Sigmoid colon (tissue), 7 donors: ENCODE measurements at places on chromosomes 5 and 9. TPM values are rescaled to one million over a fixed set of nuclear protein-coding genes. Genes with fewer than 3 reads are reported as not detected.
A peak's percentile ranks its signal among the peaks of the same experiment; 100 is the strongest.

MOB3B gene
- total RNA-seq: 19.7 TPM

GNA14 gene
- total RNA-seq: 5.1 TPM

GRCh38 chr5:90169078-90169477 is 240.5 kb downstream of the CETN3 start:
- no peak overlapping the region for H3K4me3 ChIP-seq
- no peak for DNase-seq
- H3K36me3 ChIP-seq: no peaks in the 10 kb centered on the region
- H3K4me1 ChIP-seq: peaks cover 19% of the 10 kb centered on the region

ZNF354B gene
- total RNA-seq: 21.9 TPM

DNA sequence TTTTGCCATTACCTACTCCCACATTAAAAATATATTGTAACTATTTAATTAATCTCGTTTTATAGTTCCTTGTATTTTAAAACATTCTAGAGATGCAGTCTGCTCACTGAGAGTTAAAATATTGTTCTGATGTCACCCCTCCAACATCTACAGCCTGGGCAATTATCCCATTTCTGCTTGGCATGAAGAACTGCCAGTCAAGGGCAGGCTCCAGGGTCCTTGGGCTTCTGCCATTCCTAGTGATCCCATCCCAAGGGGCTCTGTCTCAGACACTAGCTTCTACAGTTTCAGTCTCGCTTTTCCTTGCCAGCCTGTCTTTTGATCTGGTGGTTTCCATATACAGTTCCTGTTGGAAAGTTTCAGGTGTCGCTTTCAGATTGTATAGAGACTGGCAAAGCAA is 287.2 kb downstream of the TMEM232 start:
- DNase-seq: no peak
- no peak overlapping the region for H3K4me3 ChIP-seq
- H3K36me3 ChIP-seq: no peaks in the 10 kb centered on the region
- H3K4me1 ChIP-seq: no peaks in the 10 kb centered on the region
- no peaks in the 10 kb centered on the region for H3K27me3 ChIP-seq

ROPN1L gene
- 0.68 TPM for total RNA-seq

DNA sequence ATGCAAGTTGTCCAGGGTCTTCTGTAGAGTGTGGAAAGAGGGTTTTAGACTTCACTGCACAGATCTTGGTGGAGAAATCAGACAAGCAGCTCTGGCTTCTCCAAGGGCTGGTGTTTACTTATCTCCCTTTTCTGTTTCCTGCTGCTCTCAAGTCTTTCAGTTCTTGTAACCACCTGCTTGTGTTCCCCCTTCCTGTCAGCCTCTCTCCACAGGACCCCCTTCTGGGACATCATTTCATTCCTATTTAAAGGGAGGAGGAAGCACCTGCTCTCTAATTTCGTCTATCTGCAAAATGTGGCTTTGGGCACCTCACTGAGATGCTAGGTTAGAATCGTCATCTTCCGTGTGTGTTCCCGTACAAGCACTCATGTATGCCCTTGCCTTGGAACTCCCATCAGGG is 636.2 kb downstream of the MTRR start:
- H3K4me1 ChIP-seq: no peaks in the 10 kb centered on the region
- no peak for DNase-seq
- no peaks in the 10 kb centered on the region for H3K27me3 ChIP-seq
- H3K36me3 ChIP-seq: no peaks in the 10 kb centered on the region
- H3K4me3 ChIP-seq: no peak overlapping the region

RETREG1 gene
- total RNA-seq: 12.4 TPM

GRCh38 chr5:143514616-143515335 is 111.3 kb upstream of the NR3C1 start:
- H3K4me1 ChIP-seq: no peaks in the 10 kb centered on the region
- no peaks in the 10 kb centered on the region for H3K36me3 ChIP-seq
- no peaks in the 10 kb centered on the region for H3K27me3 ChIP-seq
- no peak overlapping the region for H3K27ac ChIP-seq
- DNase-seq: no peak
- H3K4me3 ChIP-seq: no peak overlapping the region

DNA sequence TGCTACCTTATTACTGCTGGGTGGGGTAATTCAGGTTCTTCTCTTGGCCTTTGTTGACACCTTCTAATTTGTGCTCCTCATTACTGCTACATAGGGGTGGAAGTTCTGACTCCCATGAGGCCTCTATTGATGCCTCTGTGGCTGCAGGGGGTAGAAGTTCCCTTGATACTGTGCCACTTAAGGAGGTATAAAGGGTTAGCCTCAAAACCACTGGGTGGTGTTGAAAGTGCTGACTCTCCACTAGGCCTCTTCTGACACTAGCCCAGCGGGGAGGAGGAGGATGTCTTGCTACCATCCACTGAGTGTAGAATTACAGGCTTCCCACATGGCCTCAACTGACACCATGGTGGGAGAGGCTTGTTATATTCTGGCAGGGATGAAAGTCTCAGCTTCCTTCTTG is 36.7 kb upstream of the CCDC112 start:
- DNase-seq: no peak
- no peaks in the 10 kb centered on the region for H3K4me1 ChIP-seq
- no peak overlapping the region for H3K27ac ChIP-seq
- no peak overlapping the region for H3K4me3 ChIP-seq
- no peaks in the 10 kb centered on the region for H3K27me3 ChIP-seq

GRCh38 chr5:170416526-170416925 is 27.4 kb upstream of the KCNMB1 start:
- H3K4me1 ChIP-seq: no peaks in the 10 kb centered on the region
- no peak for DNase-seq
- H3K4me3 ChIP-seq: no peak overlapping the region
- no peaks in the 10 kb centered on the region for H3K27me3 ChIP-seq
- H3K36me3 ChIP-seq: no peaks in the 10 kb centered on the region

WHRN gene
- 4.6 TPM for total RNA-seq

ACOT12 gene
- total RNA-seq: not detected

GRCh38 chr5:68562308-68562707 is 346.8 kb downstream of the PIK3R1 start:
- no peak overlapping the region for H3K27ac ChIP-seq
- peaks cover 2% of the 10 kb centered on the region for H3K4me1 ChIP-seq
- no peaks in the 10 kb centered on the region for H3K27me3 ChIP-seq
- no peaks in the 10 kb centered on the region for H3K36me3 ChIP-seq
- H3K4me3 ChIP-seq: no peak overlapping the region
- DNase-seq: no peak

- H3K27ac ChIP-seq: no peak overlapping the region
- H3K4me1 ChIP-seq: peaks cover 13% of the 10 kb centered on the region
- no peaks in the 10 kb centered on the region for H3K36me3 ChIP-seq
- no peaks in the 10 kb centered on the region for H3K27me3 ChIP-seq
- H3K4me3 ChIP-seq: no peak overlapping the region
Measured at GRCh38 chr9:21686738-21687137, 115.7 kb upstream of the MTAP start.

FRMPD1 gene
- total RNA-seq: 0.16 TPM

- H3K27me3 ChIP-seq: no peaks in the 10 kb centered on the region
- H3K4me1 ChIP-seq: peaks cover 93% of the 10 kb centered on the region
- peak overlapping the region; percentile 93 for H3K27ac ChIP-seq
- peak; percentile 83 for DNase-seq
- no peaks in the 10 kb centered on the region for H3K36me3 ChIP-seq
- peak overlapping the region; percentile 47 for H3K4me3 ChIP-seq
Measured at GRCh38 chr5:52799358-52799982, 11.8 kb downstream of the ITGA1 start.

ACTBL2 gene
- not detected for total RNA-seq

RPP25L gene
- total RNA-seq: 29.9 TPM

MARCOL gene
- total RNA-seq: not detected

DNA sequence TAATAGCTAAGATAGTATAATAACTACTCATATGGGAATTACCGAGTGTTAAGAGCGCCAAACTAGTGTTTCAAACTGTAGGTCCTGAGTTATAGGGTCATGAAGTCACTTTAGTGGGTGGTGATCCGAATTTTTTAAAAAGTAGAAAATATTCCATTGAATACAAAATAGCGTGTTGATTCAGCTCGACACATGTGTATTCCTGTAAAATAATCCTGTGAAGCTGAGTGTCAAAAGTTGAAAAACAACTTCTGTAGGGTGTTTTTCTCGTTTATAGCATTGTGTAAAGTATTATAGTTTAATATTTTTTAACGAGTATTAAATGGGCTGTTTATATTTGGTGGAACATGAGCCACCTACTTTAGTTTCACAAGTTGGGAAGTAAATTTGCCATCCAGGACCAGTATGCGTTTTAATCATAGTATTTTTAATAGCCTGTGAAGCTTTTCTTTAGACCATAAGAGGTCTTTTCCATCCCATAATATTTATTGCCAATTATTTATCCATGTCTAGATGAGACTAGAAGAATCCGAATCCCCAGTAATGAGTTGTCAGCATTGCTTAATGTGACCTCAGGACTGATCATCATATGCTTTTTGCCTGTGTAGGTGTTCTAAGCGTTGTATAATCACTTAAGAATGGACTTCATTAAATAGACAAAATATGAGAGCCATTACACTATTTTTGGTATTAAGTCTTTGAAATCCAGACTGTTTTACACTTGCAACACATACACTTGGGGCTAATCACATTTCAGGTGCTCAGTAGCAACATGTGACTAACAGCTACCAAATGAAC is 84.1 kb downstream of the PTPDC1 start:
- H3K27me3 ChIP-seq: no peaks in the 10 kb centered on the region
- DNase-seq: no peak
- H3K36me3 ChIP-seq: no peaks in the 10 kb centered on the region
- peak overlapping the region; percentile 92 for H3K4me3 ChIP-seq

- no peak overlapping the region for H3K4me3 ChIP-seq
- no peaks in the 10 kb centered on the region for H3K27me3 ChIP-seq
- no peaks in the 10 kb centered on the region for H3K36me3 ChIP-seq
Measured at GRCh38 chr9:17613758-17614157, 34.9 kb downstream of the SH3GL2 start.

GRCh38 chr5:103446813-103447212 is 115.8 kb downstream of the NUDT12 start:
- no peaks in the 10 kb centered on the region for H3K36me3 ChIP-seq
- no peak overlapping the region for H3K4me3 ChIP-seq
- H3K27me3 ChIP-seq: no peaks in the 10 kb centered on the region
- no peak for DNase-seq

TMEM174 gene
- total RNA-seq: not detected

DNA sequence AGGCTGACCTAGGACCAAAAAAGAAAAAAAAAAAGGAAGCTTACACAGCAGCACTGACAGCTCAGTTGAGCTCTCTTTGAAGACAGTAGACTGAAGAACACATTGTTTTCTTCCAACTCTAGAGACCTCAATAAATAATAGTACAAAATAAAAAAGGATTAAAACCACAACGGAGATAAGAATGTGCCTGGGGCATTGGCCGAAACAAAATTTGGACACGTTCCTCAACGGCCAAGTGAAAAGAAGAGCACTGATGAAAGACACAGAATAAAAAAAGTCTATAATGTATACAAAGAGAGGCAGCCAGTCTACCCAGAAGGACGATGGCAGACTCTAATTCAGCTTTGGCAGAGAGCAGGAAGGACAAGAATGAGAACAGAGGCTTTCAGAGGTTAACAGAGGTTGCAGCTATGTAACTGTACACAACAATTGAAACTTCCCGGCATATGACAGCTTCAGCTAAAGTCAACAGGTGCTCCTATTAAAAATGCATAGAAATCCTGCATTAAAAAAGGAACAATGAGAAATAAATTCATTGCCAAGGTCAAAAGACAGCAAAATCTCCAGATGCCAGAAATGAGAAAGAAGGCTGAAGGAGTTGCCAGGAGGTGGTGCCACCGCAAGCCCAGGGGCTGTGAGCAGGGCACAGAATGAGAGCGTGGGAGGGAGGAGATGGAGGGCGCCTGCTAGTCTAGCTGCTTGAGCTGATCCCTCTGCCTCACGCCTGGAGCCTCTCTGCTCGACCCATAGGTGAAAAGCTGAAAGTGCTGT is 113.9 kb downstream of the DCP2 start:
- H3K27me3 ChIP-seq: no peaks in the 10 kb centered on the region
- H3K27ac ChIP-seq: no peak overlapping the region
- no peaks in the 10 kb centered on the region for H3K36me3 ChIP-seq

GRCh38 chr5:29387384-29387783 is 1806.1 kb upstream of the CDH6 start:
- H3K4me3 ChIP-seq: no peak overlapping the region
- H3K36me3 ChIP-seq: no peaks in the 10 kb centered on the region
- no peaks in the 10 kb centered on the region for H3K4me1 ChIP-seq
- H3K27ac ChIP-seq: no peak overlapping the region
- H3K27me3 ChIP-seq: no peaks in the 10 kb centered on the region
- DNase-seq: no peak

- DNase-seq: no peak
- no peaks in the 10 kb centered on the region for H3K36me3 ChIP-seq
- H3K27me3 ChIP-seq: no peaks in the 10 kb centered on the region
- H3K27ac ChIP-seq: no peak overlapping the region
- peaks cover 6% of the 10 kb centered on the region for H3K4me1 ChIP-seq
Measured at GRCh38 chr9:351916-352315, 137.3 kb downstream of the DOCK8 start.

GRCh38 chr9:120410925-120411501 is 169.0 kb downstream of the CDK5RAP2 start:
- peak overlapping the region; percentile 6 for H3K27ac ChIP-seq
- no peaks in the 10 kb centered on the region for H3K27me3 ChIP-seq
- DNase-seq: no peak

DNA sequence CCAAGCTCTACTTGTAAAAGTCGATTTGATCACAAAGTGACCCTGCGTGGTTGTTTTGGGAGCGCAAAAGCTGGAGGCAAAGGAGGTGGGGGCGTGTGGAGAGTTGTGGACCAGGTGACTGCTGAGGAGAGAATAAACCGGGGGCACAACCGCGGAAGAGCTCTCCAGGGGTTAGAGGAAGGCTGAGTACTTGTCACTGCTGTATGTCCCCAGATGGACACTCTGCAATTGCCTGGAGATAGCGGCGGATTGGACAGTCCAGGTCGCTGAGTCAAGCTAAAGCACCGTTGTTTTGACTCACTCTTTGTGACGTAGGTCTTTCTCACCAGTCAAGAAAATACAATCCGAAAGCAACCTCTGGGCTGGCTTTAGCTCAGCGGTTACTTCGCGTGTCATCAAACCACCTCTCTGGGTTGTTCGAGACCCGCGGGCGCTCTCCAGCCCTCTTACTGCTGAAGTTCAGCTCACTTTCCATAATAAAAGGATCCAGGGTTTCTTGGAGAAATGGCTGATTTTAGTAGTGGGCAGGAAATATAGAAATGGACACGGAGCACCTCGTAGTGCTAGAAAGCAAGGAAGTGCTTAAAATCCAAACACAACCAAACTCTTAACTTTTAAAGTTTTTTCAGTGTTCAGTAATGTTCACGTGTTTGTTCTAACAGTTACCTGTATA is 25.7 kb downstream of the ZMAT2 start:
- H3K27me3 ChIP-seq: peaks cover 13% of the 10 kb centered on the region
- H3K4me1 ChIP-seq: no peaks in the 10 kb centered on the region
- H3K36me3 ChIP-seq: no peaks in the 10 kb centered on the region
- H3K4me3 ChIP-seq: no peak overlapping the region

DNA sequence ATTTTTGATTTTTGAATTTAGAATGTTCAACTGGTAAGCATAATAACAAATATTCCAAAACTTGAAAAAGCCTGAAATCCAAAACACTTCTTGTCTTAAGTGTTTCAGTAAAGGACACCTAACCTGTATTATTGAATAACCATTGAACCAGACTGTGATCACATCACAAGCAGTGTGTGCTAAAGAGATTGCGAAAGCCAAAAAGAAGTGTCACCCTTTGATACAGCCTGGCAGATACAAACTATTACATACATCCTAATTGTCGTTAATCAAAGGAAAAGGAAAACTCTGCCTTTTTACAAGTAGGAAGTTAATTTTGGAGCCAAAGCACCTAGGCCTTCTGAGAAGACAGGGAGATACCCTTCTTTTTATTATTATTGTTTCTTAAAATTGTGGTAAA is 8.4 kb upstream of the FAM120AOS start:
- peaks cover 59% of the 10 kb centered on the region for H3K4me1 ChIP-seq
- H3K27me3 ChIP-seq: no peaks in the 10 kb centered on the region
- H3K4me3 ChIP-seq: no peak overlapping the region
- H3K27ac ChIP-seq: no peak overlapping the region
- DNase-seq: no peak
- no peaks in the 10 kb centered on the region for H3K36me3 ChIP-seq
